ENCODE measurements at places on chromosomes 16 and 17. TPM values are rescaled to one million over a fixed set of nuclear protein-coding genes. Genes with fewer than 3 reads are reported as not detected.

Gene SPN
- total RNA-seq: 136 TPM

Gene RRAD
- total RNA-seq: 0.88 TPM

GRCh38 chr17:37098152-37098551 is 149.4 kb downstream of the AATF start:
- H3K4me3 ChIP-seq: no peak overlapping the region
- H3K4me1 ChIP-seq: no peaks in the 10 kb centered on the region
- no peak overlapping the region for H3K27ac ChIP-seq
- peaks cover 5% of the 10 kb centered on the region for H3K36me3 ChIP-seq

DNA sequence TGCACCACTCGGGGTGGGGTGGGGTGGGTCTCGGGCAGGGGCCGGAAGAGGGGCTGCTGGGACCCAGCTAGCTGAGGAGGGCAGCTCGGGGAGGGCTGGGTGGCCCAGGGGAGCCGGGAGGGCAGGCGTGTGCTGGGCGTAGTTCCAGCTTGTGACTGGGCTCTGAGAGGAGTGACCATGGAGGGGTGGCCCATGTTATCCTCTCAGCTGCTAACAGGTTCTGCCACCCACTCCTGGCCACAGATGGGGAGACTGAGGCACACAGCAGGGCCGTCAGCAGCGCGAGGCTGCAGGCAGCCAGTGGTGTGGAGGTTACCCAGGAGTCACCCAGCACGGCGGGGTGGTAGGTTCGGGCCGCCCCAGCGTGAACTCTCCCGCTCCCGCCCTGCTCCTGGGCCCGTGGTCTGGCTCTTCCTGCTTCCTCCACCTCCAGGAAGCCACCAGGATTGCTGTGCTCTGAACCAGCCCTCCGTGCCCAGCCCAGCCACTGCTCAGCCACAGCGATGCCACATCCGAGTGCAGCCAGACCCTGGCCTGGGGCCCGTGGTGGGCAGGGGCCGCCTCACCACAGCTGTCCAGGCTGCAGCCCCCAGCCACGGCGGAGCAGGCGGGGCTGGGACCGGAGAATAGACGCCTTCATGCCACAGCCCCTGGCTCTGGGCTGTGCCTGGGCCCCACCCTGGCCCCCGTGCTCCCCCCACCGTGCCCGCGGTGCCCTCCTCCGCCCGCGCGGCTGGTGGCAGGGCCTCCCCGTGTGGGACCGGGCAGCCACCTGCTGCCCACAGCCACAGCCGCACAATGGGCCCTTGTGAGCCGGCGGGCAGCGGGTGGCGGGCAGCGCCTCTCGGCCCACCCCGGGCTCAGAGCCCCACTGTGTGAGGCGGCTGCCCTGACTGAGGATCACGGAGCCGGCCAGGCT is 26.3 kb upstream of the SSTR5 start:
- no peak for DNase-seq
- H3K27me3 ChIP-seq: no peaks in the 10 kb centered on the region
- no peaks in the 10 kb centered on the region for H3K36me3 ChIP-seq
- H3K4me1 ChIP-seq: no peaks in the 10 kb centered on the region

Gene KRT33B
- not detected for total RNA-seq

- H3K4me3 ChIP-seq: no peak overlapping the region
- no peaks in the 10 kb centered on the region for H3K27me3 ChIP-seq
- H3K4me1 ChIP-seq: no peaks in the 10 kb centered on the region
- no peak overlapping the region for H3K27ac ChIP-seq
Observed at GRCh38 chr17:32921017-32921416, 6.9 kb upstream of the TMEM98 start.

- peak overlapping the region; percentile 86 for H3K4me3 ChIP-seq
- no peaks in the 10 kb centered on the region for H3K27me3 ChIP-seq
- H3K27ac ChIP-seq: peak overlapping the region; percentile 94
- no peaks in the 10 kb centered on the region for H3K36me3 ChIP-seq
Observed at GRCh38 chr17:68290268-68290954, 516 bp downstream of the SLC16A6 start.

Gene IGSF6
- 0.58 TPM for total RNA-seq

GRCh38 chr17:75019710-75020109 is 7.2 kb downstream of the MRPL58 start:
- no peak overlapping the region for H3K27ac ChIP-seq
- no peak overlapping the region for H3K4me3 ChIP-seq
- peaks cover 27% of the 10 kb centered on the region for H3K36me3 ChIP-seq
- peaks cover 7% of the 10 kb centered on the region for H3K4me1 ChIP-seq

DNA sequence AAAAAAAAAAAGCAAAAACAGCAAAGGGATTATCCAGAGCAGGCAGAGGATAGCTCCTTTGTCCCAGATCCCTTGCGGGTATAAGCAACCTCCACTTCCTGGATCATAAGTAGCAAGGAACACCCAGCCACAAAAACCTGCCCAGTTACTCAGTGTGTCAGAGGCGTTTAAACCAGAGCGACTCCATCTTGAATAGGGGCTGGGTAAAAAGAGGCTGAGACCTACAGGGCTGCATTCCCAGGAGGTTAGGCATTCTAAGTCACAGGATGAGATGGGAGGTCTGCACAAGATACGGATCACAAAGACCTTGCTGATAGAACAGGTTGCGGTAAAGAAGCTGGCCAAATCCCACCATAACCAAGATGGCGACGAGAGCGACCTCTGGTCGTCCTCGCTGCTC is 33.4 kb upstream of the HELZ start:
- H3K4me1 ChIP-seq: no peaks in the 10 kb centered on the region
- H3K36me3 ChIP-seq: no peaks in the 10 kb centered on the region
- no peak for DNase-seq
- no peak overlapping the region for H3K27ac ChIP-seq
- no peaks in the 10 kb centered on the region for H3K27me3 ChIP-seq
- no peak overlapping the region for H3K4me3 ChIP-seq

DNA sequence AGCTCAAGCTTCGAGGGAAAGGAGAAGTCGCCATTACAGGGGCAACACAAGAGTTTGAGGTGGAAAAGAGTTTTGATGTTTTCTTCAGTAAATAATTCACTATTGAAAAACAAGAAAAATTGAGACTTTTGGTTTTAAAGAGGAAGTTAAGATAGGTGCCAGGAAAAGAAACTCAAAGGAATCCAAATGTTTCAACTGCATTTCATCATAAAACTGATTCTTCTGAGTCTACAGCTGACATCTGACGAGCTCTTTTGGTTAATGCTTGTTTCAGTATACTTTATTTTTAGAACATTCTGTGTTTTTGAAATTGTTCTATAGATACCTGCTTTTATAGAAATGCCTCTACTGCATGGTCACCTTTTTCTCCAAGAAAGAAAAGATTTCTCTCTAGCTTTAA is 54.0 kb downstream of the ERN1 start:
- DNase-seq: no peak
- peaks cover 37% of the 10 kb centered on the region for H3K36me3 ChIP-seq
- no peaks in the 10 kb centered on the region for H3K27me3 ChIP-seq
- no peak overlapping the region for H3K4me3 ChIP-seq
